ENCODE measurements at places on chromosomes 5 and 9.

DNA sequence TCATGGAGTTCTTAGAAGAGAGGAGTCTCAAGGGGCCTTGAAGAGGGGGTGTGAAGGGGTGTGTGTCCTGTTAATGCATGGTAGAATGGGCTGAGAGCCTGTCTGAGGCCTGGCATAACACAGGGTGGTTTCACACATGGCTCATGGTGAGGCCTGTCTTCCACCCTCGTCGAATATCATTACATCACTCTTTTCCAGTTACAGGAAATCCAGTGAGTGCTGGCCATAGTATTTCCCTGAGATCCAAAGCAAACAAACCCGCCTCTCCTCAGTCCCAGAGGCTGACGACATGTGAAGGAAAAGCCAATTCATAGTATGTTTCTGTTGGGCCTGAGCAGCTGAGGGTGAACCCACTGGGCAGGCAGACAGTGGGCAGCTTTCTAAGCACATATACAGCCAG is 159.4 kb upstream of the NR3C1 start:
- DNase-seq: no peak

- DNase-seq: no peak
Observed at GRCh38 chr5:172425402-172425801, 28.9 kb downstream of the SH3PXD2B start.

DNA sequence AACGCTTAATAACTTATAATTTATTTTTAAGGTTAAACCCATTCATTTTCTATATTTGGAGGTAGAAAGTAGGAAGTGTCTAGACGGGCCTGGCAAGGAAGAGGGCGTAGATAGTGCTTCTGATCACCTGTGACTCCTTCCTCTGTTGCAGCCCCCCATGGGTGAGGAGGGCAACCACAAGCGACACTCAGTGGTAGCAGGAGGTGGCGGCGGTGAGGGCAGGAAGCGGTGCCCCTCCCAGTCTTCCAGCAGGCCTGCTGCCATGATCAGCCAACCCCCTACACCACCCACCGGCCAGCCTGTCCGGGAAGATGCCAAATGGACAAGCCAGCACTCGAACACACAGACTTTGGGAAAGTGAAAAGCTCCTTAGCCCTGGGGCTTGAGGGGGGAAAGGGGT is 36.7 kb downstream of the FAXDC2 start:
- DNase-seq: no peak

DNA sequence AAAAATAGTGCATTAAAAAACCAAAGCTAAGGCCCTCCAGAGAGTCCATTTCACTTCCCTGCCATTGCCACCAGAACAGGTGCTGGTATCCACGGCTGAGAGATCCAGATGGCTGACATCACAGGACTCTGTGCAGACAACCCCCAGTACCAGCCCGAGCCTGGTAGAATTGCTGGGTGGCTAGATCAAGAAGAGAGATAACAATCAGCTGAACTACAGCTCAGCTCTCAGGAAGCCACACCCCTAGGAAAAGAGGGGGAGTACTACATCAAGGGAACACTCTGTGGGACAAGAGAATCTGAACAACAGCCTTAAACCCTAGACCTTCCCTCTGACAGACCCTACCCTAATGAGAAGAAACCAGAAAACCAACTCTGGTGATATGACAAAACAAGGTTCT is 73.8 kb upstream of the SLIT3 start:
- no peak for DNase-seq

GRCh38 chr9:123657941-123658340 is 272.0 kb downstream of the DENND1A start:
- no peak for DNase-seq

GRCh38 chr5:134911285-134912206 is 6.6 kb downstream of the PCBD2 start:
- DNase-seq: no peak

- no peak for DNase-seq
Observed at GRCh38 chr5:76691467-76692273, 24.3 kb upstream of the F2R start.

GRCh38 chr5:151083081-151083676 is 2.3 kb upstream of the TNIP1 start:
- peak; percentile 67 for DNase-seq

Measured in stimulated activated CD4-positive, alpha-beta T cell treated with anti-CD3 and anti-CD28 coated beads, Interleukin-15, amount 100 ng/mL, for 48 hours (primary cell).